ENCODE measurements at places on chromosomes 5 and 9.

GRCh38 chr5:163542771-163543170 lies 37.4 kb downstream of the MAT2B start:
- no peak for DNase-seq

DNA sequence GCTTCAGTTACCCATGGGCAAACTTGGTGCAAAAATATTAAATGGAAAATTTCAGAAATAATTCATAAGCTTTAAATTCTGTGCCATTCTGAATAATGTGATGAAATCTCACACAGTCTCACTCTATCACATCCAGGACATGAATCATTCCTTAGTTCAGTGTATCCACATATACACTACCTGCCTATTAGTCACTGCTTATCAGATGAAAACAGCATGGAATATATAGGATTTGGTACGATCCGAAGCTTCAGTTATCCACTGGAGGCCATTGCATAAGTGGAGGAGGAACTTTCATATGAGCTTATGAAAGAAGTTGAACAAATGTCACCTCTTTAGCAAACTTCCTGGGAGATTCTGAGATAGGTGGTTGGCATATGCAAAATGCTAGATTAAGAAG lies 64.2 kb downstream of the GAPVD1 start:
- DNase-seq, result peak; percentile 43

GRCh38 chr9:592225-592624 lies 249.3 kb upstream of the DMRT1 start:
- DNase-seq, result no peak

DNA sequence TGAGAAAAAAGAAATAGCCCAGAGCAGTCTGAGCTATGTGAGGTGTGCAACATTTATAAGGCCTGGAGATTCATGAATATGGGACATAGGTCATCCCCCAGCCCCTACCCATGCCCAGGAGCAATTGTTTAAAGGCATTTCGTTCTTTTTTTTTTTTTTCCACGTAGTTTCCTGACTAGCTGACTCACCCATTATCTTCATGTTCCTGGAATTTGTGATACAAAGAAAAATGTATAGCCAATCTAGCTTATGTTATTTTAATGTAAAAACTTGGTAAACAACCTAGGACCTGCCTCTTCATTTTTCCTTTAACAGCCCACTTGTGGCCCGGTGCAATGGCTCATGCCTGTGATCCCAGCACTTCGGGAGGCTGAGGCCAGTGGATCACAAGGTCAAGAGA lies 81.3 kb downstream of the OSTF1 start:
- peak; percentile 87 for DNase-seq

- DNase-seq, result peak; percentile 20
Measured at GRCh38 chr9:15509931-15510788, 610 bp downstream of the PSIP1 start.

All from cardiac fibroblast (primary cell).